ENCODE measurements at places on chromosomes 4 and X.

DNA sequence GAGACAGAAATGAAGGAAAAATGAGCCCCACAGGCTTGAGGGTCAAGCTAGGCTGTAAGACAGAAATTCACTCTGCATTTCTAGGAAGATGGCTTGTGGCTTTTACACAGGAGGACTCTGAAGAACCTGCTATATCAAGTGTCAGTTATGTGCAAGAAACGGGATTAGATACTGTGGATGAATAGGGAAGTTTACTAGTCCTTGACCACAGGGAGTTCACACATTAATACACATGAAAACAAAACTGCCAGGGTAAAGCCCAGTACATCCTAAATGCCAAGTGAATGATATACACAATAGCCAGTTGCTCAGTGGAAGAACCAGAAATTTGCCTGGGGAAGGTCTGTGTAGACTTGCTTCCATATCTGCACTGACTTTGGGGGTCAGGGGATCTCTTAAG is 53.5 kb downstream of the TMEM131L start:
- no peak for DNase-seq

- no peak for DNase-seq
These were observed 88.3 kb downstream of the OPHN1 start for GRCh38 chrX:68345025-68345424.

GRCh38 chrX:83077606-83078005 is 430.5 kb upstream of the POU3F4 start:
- DNase-seq = no peak

GRCh38 chr4:83362492-83363329 is 28.1 kb upstream of the HPSE start:
- peak; percentile 45 for DNase-seq

GRCh38 chr4:102823897-102824296 is 3.5 kb downstream of the UBE2D3 start:
- peak; percentile 20 for DNase-seq

- DNase-seq = no peak
These were observed 41.9 kb upstream of the SPRY1 start for GRCh38 chr4:123354701-123355100.

DNA sequence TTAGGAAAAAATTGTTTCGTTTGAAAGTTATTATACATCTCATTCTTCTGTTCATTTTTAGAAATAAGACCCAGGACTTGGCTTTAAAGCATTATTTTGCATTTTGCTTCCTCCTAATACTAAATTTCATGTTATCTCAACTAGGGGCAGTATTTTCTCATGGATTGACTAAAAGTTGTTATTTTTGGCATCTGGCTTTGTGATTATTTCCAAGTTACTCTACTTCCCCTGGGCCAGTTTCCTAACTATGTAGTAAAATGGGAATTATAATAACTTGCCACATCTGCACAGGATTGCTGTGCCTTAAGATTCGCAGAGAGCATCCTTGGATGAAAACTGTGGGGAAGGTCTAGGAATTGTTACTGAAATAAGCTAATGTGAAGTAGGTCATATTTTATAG is 3.0 kb downstream of the RBPJ start:
- DNase-seq = peak; percentile 48

DNA sequence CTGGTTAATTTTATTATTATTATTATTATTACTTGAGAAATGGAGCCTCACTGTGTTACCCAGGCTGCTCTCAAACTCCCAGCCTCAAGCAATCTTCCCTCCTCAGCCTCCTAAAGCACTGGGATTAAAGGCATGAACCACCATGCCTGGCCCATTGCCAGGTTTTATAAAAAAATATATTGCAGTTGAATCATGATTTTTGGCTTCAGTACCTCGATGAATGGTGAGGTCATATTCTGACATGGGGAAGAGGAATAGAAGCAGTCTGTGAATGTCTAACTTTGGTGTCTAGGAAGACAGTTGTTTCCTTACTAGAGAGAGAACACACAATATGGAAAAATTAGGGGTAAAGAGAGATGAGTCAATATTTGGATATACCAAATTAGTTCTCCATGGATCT is 32.0 kb downstream of the CCSER1 start:
- no peak for DNase-seq

GRCh38 chrX:103726477-103726876 is 15.8 kb downstream of the TMEM31 start:
- DNase-seq = no peak

- no peak for DNase-seq
These were observed 127.0 kb downstream of the PCDH7 start for GRCh38 chr4:30847167-30847566.

DNA sequence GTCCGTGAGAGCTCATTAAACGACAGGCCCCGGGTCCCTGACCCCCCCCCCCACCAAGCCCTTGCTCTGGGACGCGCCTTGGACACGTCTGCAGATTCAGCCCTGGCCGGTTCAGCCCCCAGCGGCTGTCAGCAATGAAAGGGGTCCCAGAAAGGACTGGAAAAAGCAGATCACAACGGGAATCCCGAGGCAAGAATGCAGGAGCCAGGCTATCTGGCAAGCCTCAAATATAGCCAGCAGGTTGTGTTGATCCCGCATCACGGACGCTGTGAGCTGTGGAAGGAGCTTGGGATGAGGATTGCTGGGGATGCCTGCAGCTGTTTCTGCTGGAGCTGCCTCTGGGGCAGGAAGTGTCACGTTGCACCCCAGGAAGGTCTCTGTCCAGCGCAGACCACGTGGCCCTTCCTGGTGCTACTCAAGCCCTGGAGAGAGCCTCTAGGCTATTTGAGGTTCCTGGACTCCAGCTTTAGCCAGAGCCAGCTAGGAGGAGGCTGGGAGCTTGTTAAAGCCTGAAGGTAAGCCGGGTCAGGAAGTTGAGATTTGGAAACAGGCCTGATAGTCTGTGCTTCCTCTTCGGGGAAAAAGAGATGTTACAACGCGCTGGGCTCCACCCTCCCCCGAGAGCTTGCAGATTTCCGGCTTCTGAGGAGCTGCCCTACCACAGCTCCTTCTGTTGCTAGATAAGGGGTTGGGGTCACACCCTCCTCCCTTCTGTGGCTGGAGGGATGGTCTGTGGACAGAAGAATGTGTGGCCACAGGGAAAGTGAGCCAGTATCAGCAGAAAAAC is 19.3 kb upstream of the CSF2RA start:
- DNase-seq = peak; percentile 19

DNA sequence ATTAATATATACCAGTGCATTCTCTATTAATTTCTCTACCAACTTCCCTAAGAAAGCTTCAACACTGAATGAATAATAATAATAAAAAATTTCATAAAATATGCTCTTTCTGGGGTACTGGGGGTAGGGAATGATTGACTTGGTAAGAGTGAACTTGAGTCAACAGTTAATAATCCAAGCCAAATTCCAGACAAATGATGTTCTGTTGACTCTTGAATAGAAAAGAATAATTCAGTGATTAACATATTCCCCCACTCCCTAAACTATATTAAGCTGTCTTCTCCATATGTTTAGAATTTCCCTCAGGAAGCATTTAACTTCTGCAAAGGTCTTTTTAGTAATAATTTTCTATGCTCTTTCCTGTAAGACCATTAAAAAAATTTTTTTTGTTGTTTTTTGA is 12.3 kb downstream of the PGRMC2 start:
- peak; percentile 55 for DNase-seq

DNA sequence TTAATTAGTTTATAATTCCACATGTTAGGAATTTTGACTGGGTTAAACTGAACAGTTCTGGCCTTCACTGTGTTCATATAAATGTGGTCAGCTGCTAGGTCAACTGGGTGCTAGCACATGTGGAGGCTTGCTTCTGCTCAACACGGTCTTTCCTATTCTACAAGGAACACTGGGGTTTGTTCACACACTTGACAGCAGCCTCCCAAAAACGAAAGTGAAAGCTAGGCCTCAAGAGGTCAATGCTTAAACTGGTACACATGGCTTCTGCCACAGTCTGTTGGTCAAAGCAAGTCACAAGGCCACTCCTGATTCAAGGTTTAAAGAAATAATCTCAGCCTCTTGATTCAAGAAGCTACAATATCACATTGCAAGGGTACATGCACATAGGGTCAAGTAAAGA is 126.5 kb downstream of the QDPR start:
- DNase-seq = peak; percentile 44

DNA sequence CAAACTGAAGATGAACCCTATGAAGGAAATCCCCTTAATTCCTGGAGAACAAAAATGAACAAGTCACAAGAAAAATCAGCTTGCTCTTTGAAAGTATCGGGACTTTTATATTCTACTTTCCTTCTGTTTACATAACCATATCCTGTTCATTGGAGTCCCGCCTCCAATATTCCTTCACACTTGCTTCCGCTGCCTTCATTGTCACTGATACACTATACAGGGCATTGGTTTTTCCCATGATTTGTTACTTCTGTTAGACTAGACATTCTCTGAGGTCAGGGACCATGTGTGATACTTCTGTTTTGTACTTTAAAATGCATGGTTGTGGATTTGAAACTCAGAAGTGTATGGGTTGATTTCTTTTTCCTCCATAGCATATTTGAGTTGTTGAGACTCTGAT is 18.8 kb downstream of the MCUB start:
- no peak for DNase-seq

GRCh38 chr4:151671541-151672059 is 89.2 kb downstream of the GATB start:
- DNase-seq = no peak

- peak; percentile 3 for DNase-seq
These were observed 312.0 kb upstream of the MAGEB2 start for GRCh38 chrX:29903360-29903759.

DNA sequence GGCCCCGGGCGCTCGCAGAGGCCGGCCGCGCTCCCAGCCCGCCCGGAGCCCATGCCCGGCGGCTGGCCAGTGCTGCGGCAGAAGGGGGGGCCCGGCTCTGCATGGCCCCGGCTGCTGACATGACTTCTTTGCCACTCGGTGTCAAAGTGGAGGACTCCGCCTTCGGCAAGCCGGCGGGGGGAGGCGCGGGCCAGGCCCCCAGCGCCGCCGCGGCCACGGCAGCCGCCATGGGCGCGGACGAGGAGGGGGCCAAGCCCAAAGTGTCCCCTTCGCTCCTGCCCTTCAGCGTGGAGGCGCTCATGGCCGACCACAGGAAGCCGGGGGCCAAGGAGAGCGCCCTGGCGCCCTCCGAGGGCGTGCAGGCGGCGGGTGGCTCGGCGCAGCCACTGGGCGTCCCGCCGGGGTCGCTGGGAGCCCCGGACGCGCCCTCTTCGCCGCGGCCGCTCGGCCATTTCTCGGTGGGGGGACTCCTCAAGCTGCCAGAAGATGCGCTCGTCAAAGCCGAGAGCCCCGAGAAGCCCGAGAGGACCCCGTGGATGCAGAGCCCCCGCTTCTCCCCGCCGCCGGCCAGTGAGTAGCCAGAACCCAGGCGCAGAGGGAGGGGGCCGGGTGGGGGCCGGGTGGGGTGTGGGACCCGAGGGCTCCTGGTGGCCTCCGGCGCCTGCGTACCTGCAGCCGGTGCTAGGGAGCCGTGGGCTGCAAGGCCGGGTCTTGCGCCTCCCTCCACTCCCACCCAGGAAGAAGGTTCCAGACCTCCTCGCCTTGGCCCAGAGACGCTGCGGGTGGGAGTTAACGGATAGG is 534 bp downstream of the MSX1 start:
- DNase-seq = no peak

DNA sequence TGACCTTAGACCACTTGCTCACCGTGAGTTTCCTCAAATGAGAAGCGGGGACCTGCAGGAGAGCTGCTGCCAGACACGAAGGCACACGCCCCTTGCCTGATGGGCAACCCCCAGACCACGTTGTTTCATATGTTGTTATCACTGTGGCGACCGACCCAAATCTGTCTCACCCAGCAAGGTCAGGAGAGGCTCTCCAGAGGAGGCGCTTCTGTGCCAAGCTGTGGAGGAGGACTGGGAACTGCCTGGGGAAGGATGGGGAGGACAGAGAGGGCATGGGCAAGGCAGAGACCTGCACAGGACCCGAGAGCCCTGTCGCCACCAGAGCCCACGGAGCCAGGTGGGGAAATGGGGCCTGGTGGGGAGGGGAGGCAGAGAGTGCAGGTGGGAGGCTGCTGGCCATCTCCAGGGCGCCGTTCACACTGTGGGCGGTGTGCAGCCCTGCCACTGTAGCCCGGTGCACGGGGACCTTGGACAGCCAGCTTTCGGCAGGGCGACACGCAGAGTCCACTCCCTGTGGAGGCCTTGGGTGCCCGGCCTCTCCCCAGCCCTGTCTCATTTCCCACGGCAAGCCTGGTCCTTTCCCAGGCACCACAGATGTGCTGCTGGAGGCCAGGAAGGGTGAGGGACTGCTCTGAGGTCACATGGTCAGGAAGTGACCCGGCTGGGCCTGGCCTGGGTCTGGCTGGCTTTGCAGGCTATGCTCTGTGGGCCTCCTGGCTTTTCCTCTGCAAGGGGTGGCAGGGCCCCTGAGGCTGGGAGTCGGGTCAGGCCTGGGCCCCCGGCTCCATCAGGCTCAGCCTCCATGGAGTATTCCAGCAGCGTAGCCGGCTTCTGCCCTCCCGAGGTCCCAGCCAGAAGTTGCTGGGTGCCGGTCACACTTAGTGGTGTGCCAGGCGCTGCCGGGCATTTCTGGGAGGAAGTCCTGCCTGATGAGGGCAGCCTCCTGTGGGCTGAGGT is 3.2 kb downstream of the HTRA3 start:
- peak; percentile 44 for DNase-seq

DNA sequence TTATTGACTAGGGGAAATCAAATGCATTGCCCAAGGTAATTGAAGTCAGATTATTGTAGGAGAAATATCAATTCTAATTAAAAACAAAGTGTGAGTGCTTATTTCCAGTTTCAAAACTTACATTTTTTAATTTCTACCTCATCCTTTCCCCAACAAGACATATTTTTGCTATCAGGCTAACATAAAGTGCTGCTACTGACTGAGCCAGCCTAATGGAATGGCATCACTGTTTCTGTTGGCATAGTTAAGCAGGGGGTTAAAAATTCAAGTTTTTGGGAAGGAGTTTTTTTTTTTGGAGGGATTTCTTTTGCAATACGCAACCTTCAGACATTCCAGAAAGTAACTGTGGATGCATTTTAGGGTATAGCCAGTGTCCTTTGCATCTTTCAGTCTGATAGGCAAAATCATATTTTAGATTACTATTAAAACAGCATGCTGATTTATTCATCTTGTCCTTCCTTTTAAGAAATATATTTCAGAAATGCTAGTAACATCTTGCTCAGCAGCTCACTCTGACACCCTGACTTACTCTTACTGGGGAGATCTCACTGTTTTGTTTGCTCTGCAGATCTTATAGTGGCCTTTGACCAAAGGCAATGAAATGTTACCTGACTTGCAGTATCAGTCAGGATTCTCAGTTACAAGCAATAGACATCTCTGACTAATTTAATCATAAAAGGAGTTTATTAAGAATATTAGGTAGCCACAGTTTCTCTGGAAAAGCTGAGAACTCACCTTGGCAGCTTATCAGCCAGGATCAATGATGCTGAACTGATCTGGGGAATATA is 24.4 kb downstream of the GAB1 start:
- peak; percentile 69 for DNase-seq

DNA sequence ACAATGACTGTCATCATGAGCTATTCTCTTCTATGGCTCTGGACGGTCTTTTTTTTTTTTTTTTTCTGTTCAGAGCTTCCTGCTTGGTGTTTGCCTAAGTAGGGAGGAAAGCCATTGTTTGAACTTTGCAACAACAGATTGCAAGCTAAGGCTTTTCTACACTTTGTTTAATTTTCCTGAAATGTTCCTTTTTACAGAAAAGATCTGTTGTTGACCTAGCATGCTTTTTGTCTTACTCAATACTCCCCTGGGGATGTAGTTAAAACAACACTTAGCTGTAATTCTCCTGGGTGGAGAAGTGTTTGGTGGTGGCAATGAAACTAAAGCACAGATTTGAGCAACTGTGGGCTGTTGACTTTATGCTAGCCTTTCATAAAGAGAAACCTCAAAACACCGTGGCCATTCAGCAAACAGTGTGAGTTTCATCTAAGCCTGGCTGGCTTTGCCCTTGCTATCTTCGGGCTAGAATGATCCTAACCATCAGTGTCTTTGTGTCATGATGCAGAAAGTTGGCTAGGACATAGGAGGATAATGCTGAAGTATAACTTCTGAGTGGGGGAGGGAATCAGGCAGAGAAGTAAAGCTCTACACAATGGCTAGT is 110.5 kb downstream of the ANXA3 start:
- peak; percentile 82 for DNase-seq

Measured in AG10803 (cell line).